ENCODE measurements at places on chromosomes 6 and 20. TPM values are rescaled to one million over a fixed set of nuclear protein-coding genes. Genes with fewer than 3 reads are reported as not detected.

DNA sequence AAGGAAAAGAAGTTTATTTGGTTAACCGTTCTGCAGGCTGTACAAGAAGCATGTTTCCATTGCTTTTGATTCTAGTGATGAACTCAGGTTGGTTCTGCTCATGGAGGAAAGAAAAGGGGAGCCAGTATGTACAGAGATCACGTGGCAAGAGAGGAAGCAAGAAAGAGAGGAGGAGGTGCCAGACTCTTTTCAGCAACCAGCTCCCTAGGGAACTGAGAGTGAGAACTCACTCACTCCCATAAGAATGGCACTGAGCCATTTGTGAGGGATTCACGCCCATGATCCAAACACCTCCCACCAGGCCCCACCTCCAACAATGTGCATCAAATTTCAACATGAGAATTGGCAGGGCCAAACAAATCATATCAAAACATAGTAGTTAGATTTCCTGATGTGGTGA is 649.1 kb downstream of the EPM2A start:
- no peaks in the 10 kb centered on the region for H3K27me3 ChIP-seq
- no peak overlapping the region for H3K4me3 ChIP-seq

DNA sequence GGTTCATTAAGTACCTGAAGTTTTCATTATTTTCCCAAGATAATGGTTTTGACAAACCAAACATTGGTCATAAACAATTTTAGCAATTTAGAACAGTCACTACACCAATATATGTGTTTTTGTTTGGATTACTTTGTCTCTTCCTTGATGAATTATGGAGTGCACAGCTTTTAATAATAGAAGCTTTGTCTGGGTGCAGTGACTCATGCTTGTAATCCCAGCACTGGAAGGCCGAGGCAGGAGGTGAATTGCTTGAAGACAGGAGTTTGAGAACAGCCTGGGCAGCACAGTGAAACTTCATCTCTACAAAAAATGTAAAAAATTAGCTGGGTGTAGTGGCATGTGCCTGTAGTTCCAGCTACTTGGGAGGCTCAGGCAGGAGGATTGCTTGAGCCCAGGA is 89.4 kb upstream of the ANKEF1 start:
- H3K36me3 ChIP-seq, result no peaks in the 10 kb centered on the region
- H3K27me3 ChIP-seq, result no peaks in the 10 kb centered on the region
- H3K4me3 ChIP-seq, result no peak overlapping the region
- H3K27ac ChIP-seq, result no peak overlapping the region

- no peaks in the 10 kb centered on the region for H3K36me3 ChIP-seq
- H3K27ac ChIP-seq, result no peak overlapping the region
- no peak for DNase-seq
- H3K4me1 ChIP-seq, result no peaks in the 10 kb centered on the region
- no peak overlapping the region for H3K4me3 ChIP-seq
These were observed 316.9 kb downstream of the QKI start for GRCh38 chr6:163731215-163732013.

Gene OTOR
- not detected for total RNA-seq

Gene HTR1E
- total RNA-seq, result not detected

Gene TGM2
- total RNA-seq, result 1,303 TPM

Gene TFAP2A
- total RNA-seq, result not detected

DNA sequence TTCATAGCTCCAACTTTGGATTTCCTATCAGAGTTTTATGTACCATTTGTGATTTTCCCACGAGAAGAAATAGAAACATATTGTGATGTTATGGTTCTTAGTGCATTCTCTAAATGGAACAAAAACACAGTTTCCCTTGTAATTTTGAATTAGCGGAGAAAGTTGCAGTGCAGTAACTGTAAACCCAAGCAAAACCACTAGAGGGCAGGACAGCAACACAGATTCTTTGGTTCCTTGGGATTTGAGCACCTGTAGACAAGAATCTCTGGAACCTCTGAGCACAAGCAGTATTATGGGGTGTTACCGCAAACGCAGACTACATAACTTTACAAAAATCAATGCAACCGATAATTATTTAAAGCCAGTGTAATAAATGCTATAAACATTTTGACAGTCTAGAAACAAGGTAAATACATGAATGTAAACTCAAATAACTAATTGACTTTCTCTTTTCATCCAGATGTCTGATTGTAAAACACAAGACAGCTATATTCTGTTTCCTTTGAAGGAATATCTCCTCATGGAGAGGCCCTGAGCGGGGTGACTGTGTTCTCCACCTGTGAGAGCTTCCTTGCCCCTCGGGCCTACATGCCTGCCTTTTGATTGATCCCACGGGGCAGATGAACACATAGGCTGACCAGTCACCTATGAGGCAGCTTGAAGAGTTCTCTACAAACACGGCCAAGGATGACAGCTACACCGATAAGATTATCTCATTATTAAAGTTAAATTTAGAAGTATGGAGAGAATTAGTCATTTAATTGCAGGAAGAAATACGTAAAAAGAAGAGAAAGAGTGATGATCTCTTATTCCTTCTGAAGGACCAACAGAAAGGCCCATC is 67.5 kb upstream of the COL21A1 start:
- H3K27me3 ChIP-seq, result no peaks in the 10 kb centered on the region
- no peak overlapping the region for H3K27ac ChIP-seq
- DNase-seq, result no peak
- no peaks in the 10 kb centered on the region for H3K4me1 ChIP-seq

Gene FRS3
- 3.4 TPM for total RNA-seq

DNA sequence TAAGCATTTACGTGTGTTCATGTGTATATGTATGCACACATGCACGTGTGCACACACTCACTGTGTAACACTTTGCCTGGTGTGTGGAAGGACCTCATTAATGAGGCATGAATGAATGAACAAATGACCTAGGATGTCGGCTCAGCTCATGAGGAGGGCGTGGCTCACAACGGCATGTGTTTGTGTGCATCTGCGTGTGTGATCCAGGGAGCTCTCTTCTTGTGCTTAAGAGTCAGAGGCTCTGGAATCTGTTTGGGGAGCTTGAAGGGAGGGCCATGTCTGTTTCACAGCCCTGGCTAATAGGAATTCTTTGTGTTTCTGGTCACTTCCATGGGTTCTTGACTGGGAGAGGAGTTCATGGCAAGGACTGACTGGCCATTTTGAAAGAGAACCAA is 32.7 kb downstream of the TOX2 start:
- H3K27ac ChIP-seq, result no peak overlapping the region
- DNase-seq, result no peak
- H3K36me3 ChIP-seq, result no peaks in the 10 kb centered on the region
- H3K4me1 ChIP-seq, result no peaks in the 10 kb centered on the region
- H3K4me3 ChIP-seq, result no peak overlapping the region

GRCh38 chr6:169502445-169502844 is 199.4 kb downstream of the WDR27 start:
- no peaks in the 10 kb centered on the region for H3K27me3 ChIP-seq
- no peak overlapping the region for H3K27ac ChIP-seq
- DNase-seq, result no peak
- no peaks in the 10 kb centered on the region for H3K4me1 ChIP-seq
- H3K4me3 ChIP-seq, result no peak overlapping the region

DNA sequence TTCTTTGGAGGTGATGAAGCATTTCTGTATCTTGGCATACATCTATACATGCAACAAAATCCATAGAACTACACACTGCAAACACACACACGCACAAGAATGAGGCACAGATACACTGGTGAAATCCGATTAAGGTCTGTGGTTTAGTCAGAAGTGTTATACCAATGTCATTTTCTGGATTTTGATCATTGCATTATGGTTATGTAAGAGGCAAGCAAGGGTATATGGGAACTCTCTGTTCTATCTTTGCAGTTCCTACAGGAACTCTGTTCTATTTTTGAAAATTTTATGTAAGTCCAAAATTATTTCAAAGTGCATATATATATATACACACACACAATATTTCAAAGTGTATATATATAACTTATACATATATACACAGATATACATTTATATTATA is 101.7 kb downstream of the SYNDIG1 start:
- H3K27me3 ChIP-seq, result no peaks in the 10 kb centered on the region
- no peak for DNase-seq
- H3K36me3 ChIP-seq, result no peaks in the 10 kb centered on the region
- no peak overlapping the region for H3K27ac ChIP-seq
- H3K4me1 ChIP-seq, result no peaks in the 10 kb centered on the region
- no peak overlapping the region for H3K4me3 ChIP-seq

Gene RIMS1
- 1.3 TPM for total RNA-seq

DNA sequence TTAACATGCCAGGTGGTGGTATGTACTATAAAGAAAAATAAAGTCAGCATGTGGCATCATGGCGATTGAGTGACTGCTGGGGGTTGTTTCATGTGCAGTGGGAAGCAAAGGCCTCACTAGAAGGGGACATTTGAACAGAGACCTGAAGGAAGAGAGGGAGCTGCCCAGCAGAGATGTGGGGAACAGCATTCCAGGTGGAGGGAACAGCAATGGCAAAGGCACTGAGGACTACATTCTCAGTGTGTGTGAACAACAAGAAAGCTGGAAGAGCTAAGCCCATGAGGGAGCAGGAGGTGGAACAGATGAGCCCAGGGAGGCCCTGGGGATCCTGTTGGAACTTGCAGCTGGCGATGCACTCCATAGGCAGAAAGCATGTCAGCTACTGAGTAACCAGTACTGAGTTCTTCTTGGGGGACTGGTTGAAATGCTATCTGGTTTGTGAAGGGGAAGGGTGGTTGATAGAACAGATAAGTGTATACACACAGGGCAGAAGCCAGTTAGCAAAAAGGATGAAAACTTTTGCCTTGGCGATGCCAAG is 29.2 kb downstream of the NOX3 start:
- DNase-seq, result no peak
- no peaks in the 10 kb centered on the region for H3K36me3 ChIP-seq
- no peak overlapping the region for H3K4me3 ChIP-seq
- H3K4me1 ChIP-seq, result no peaks in the 10 kb centered on the region
- H3K27me3 ChIP-seq, result no peaks in the 10 kb centered on the region

Gene BMP5
- total RNA-seq, result 6.3 TPM

Gene CYP39A1
- total RNA-seq, result 6.3 TPM

GRCh38 chr20:33408716-33409654 is 7.7 kb upstream of the CDK5RAP1 start:
- no peak overlapping the region for H3K4me3 ChIP-seq
- H3K4me1 ChIP-seq, result no peaks in the 10 kb centered on the region
- no peak overlapping the region for H3K27ac ChIP-seq
- DNase-seq, result no peak
- H3K27me3 ChIP-seq, result no peaks in the 10 kb centered on the region

Gene C6orf141
- not detected for total RNA-seq

- H3K36me3 ChIP-seq, result peaks cover 12% of the 10 kb centered on the region
- H3K4me3 ChIP-seq, result no peak overlapping the region
- H3K27ac ChIP-seq, result no peak overlapping the region
- H3K4me1 ChIP-seq, result no peaks in the 10 kb centered on the region
- no peak for DNase-seq
- no peaks in the 10 kb centered on the region for H3K27me3 ChIP-seq
These were observed 25.0 kb downstream of the FOXP4 start for GRCh38 chr6:41571021-41571780.

Gene ASIP
- 2.7 TPM for total RNA-seq

Gene POPDC3
- total RNA-seq, result 57.6 TPM

GRCh38 chr6:1390133-1390945 is 963 bp downstream of the FOXF2 start:
- H3K27me3 ChIP-seq, result peaks cover 39% of the 10 kb centered on the region
- H3K27ac ChIP-seq, result no peak overlapping the region
- H3K4me3 ChIP-seq, result no peak overlapping the region

Gene PEX3
- 8.4 TPM for total RNA-seq

Gene TSHZ2
- 3.3 TPM for total RNA-seq

DNA sequence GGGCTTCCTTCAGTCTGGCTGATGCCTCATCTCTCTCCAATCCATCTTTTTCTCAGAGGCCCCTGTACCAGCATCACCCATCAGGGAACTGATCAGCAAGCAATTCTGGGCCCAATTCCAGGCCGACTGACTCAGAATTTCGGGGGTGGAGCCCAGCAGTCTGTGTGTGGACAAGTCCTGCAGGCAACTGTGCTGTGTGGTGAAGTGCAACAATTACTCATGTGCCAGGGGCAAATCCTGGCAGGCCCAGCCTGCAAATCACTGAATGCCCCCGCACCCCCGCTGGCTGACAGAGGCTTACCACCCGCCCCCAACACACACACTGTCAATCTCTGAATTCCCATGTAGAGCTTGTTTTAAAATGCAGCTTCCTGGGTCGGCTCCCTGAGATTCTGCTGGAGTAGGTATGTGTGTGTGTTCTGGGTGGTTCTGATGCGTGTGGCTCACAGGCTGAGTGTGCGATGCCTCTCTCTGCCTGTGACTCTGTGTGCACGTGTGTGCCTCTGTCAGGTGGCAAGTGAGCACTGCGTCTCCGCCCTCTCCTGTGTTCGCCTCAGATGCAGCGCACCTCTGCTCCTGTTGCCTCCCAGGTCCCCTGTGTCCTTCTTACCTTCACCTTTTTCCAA is 45.4 kb downstream of the SSR1 start:
- no peak overlapping the region for H3K4me3 ChIP-seq
- H3K36me3 ChIP-seq, result no peaks in the 10 kb centered on the region
- DNase-seq, result peak; percentile 80
- no peaks in the 10 kb centered on the region for H3K27me3 ChIP-seq
- no peak overlapping the region for H3K27ac ChIP-seq
- no peaks in the 10 kb centered on the region for H3K4me1 ChIP-seq

Gene BTNL2
- total RNA-seq, result not detected

GRCh38 chr20:41432746-41433145 is 66.1 kb upstream of the EMILIN3 start:
- no peak for DNase-seq
- no peaks in the 10 kb centered on the region for H3K27me3 ChIP-seq
- H3K4me1 ChIP-seq, result no peaks in the 10 kb centered on the region
- no peak overlapping the region for H3K4me3 ChIP-seq
- no peak overlapping the region for H3K27ac ChIP-seq

Gene PM20D2
- total RNA-seq, result 15.5 TPM

Gene CPXM1
- 4.4 TPM for total RNA-seq

DNA sequence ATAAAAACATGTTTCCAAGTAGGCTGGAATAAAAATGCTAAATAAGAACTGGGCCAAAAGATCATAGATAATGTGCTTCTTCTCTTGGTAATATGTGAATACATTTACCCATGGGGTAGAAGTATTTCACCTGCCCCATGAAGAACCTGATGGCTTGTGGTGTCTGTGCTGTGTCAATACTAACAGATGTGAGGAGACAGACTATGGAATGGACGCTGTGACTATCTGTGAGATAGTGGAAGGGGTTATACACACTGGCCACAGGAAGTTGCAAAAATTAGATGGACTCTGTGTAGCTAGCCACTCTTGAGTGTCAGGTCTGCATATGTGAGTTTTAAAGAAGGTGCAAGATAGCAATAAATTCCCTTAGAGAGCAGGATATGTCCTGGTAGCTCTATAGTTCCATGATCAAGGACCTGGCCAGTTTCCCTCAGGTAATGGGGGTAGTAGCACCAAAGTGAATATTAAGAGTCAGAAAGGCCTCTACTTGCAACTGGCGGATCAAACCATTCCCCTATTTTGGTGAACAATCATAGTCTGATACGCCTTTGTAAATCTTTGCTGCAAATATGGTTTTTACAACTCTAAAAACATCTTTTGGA is 48.6 kb downstream of the NEDD9 start:
- H3K27ac ChIP-seq, result no peak overlapping the region
- H3K4me1 ChIP-seq, result no peaks in the 10 kb centered on the region
- DNase-seq, result no peak
- no peak overlapping the region for H3K4me3 ChIP-seq
- no peaks in the 10 kb centered on the region for H3K27me3 ChIP-seq
- peaks cover 40% of the 10 kb centered on the region for H3K36me3 ChIP-seq
